Cortex of kidney (tissue), 1 donor: ENCODE measurements at places on chromosomes 5 and 9.

DNA sequence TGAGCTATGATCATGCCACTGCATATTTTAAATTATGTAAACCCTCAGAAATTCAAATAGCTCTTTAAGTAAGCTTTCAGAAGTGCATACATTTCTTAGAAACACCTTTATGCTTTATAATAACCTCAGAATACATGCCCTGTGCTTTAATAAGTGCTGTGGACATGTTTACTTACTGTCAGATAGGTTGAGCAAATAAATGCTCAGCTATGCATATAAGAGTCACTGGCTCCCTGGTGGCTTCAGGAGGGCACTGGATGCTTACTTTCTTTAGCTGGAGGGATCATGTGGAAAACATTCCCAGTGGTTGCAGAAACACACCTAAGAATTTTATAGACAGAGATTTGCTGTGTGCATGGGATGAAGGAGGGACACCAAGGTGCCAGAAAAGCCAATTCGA, 74.4 kb downstream of the PDE6A start:
- DNase-seq: no peak

DNA sequence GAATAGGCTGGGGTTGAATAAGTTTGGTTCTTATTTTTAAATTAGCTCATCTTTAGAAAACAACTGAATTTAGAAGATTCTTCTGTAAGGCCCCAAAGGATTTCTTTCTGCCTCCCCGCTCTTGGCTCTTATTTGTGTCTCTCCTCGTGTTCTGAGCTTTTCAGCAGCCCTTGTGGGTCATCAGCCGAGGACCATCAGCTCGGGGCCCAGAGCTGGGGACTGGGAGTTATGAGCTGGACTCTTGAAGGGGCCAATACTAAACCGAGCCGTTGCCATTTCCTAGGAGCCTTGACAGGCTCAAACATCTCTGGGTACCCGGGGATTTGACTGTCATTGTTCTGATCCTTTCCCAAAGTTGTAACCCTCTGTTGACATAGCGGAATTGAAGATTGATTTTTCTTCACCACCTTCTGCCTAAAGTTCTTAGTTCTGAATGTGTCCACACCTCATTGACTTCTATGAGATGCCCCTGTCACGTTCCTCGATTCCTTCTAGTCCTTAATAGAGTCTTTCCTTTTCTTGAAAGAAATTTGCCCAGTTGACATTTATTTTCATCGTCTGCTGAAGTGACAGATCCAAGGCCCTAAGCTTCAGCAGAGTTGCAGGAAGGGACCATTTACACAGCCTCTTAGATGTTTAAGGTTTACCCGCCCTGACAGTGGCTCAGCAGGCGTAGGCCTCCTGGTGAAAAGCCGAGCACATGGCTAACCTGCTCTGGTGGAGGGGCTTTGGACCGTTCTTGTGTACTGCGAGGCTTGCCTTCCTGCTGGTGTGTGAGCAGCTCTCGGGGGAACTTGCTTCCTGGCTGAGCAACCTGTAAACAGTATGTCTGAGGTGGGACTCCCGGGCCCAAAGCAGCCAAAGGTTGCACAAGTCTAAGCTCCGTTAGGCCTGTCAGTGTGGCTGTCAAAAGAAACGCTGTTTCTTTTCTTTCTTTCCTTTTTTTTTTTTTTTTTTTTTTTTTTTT, 24.0 kb downstream of the ABL1 start:
- DNase-seq: no peak

DNA sequence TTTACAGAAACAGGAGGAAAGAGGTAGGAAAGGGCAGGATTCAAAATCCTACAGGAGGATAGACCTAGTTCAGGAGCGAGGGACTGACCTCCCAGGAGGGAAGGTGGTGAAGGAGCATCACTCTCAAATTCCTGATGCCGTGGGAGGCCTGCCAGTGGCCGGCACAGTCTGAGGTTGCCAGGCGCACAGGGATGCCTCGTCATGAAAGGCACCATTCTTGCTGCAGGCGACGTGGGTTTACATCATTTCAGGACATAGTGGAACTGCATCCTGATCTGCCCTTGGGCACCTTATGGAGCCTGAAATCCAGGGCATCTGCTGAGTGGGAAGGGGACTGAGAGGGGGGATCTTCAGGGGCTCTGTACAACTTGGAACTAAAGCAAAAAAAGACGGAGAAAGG, 163.2 kb upstream of the S1PR3 start:
- no peak for DNase-seq

DNA sequence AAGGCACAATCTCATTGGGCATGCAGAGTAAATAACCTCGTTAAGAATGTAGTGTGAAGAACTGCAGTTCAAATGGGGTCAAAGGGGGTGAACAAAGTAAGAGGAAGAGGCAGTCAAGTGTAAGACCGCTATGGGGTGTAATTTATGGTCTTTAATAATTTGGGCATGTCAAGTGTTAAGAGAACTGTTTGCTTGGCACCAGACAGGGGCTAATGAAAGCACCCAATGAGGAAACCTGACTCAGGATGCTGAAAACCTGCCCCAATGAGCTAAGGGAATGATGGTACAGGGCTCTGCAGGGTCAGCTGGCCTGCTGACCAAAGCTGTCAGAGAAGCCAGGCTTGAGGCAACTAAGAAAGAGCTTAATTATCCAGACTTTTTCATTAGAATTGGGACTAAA, 368.1 kb downstream of the DTWD2 start:
- no peak for DNase-seq

DNA sequence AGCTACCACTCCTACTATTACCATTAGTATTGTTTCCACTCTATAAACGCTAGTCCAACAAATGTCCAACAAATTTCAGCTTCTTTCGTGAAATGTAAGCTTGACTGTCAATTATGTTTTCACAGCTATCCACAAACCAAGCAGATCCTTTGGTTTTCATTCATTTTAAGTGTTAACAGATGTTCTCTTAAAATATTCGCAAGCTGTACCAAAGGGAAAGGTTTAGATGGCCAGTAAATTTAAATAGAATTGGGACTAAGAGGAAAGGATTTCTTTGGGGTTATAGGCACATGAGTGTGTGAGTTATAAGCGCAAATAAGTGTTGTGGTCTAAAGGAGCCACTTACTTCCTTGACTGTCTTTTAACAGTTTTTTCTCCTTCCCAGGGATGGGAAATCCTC, 136.8 kb upstream of the ADRA1B start:
- DNase-seq: no peak

GRCh38 chr5:149765932-149766331, 35.8 kb downstream of the PPARGC1B start:
- no peak for DNase-seq

DNA sequence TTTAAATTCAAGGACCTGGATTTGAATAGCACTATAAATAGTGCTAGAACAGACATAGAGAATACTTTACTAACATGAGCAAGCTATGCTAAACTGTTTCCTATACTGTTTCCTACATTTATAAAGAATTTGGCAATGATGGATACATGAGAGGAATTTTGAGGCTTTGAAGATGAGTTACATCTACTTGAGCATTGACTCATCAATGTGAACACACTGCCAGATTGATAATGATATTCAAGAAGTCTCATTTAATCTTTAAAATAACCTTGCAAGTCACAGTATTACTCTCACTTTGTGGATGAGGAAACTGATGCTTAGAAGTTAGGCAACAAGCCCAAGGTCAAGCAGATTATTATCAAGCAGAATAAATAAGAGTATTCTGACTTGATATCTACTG, 281.9 kb downstream of the DNAH5 start:
- DNase-seq: no peak

DNA sequence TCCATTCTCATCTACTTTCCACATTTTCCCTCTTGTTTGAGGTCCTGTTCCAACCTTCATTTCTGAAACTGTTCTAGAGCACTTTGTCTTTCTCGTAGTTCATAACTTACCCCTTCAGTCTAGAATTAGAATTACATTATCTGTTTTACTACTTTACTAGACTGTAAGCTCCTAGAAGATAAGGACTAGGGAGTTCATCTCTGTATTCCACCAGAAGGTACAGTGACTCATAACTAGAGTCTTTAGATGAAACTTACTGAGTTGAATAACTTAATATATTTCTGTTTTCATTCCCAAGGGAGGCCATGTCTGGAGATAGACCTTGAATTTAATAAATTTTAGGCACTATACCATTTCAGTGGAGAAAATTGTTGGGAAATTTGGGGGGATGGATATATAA, 38.7 kb downstream of the G3BP1 start:
- no peak for DNase-seq

DNA sequence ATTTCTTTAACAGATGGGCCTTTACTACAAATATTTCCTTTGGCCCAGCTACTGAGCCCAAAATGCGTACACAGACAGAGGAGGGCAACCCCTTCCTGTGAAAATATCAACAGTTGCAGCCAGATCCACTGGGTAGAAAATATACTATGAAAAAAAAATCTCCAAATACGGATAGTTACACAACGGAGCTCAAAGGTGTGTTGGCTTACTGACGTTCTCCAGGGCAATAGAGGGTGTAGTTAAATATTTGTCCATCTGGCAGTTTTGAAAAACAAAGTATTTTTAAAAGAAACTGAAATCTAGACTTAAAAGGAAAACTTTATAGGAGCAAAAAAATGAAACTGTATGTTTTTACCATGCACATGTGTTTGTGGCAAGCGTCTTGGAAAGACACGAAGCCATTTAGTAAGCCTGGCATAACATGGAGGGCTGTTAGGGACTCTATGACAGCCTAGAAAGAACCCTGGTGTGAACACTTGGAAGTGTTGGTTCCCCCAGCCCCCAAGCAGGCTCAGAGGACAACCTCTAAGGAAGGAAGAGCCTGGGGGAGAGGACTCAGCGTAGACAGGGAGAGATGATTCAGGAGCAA, 157.8 kb upstream of the TRPM3 start:
- DNase-seq: no peak

- no peak for DNase-seq
These were observed 42.0 kb downstream of the CSF1R start for GRCh38 chr5:150044329-150044681.

DNA sequence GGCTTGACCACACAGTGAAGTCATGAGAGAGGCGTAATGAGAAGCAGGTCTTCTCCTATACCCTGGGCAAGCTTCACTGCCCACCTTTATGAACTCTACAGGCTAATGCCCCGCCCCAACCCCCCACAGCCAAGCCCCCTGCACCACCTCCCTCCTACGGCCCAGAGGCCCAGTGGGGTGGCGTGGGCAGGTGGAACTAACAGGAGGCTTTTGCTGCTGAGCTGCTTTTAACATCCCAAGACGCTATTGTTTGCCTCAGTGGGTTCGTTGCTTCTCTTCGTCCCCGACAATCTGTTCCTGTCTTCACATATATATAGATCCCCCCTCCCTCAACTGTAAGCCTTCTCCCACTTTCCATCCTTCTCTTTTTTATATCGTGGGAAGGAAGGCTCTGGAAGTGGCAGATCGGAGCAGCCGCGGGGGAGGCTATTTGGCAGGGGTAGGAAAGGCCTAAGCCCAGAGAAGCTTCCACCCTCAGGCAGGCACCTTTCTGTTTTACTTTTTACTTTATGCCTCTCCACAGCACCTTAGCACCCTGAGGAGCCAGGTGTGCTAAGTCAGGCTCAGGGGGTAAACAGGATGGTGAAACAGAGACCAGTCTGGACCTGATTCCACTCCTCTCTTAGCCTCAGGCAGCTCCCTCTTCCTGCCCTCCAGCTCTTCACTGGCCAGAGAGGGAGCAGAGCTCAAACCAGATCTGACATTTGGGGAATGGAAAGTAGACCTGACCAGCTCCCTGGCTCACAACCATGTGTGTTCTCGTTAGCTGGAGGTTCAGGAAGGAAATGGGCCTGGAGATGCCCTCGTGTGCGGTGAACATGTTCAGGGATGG, 26.5 kb downstream of the CD74 start:
- DNase-seq: no peak

DNA sequence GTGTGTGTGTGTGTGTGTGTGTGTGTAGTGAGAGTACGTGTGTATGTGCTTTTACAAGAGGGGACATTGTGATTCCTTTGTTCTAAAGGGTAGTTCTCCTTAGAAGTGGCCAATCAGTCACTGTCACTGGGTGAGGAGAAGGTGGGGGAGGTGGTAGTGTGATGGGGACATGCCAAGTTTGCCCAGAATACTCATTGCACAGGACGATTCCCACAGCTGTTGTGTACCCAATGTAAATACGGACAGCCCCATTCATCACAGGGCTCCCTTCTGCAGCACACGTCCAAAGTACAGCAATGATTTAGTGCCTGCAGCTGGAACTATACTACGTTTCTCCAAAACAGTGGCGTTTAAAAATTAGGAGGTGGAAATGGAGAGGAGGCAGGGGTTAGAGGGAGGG, 287.8 kb downstream of the TLR4 start:
- DNase-seq: no peak

DNA sequence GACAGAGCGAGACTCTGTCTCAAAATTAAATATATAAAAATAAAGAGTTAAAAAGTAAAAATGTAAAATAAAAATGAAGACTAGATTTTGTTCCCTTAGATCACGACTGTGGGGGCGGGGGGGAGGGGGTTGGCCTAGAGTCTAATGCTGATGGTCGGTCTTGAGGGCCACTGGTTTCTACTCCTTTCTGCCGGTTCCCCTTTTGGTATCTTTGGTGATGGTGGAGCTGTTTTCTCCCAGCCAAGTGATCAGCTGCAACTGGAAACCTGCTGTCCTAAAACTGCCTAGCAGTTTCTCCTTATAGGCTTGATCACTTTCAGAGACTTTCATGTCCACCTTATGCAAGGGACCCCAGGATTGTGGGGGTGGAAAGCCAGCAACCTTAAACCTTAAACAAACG, 1.1 kb downstream of the SRD5A1 start:
- no peak for DNase-seq

DNA sequence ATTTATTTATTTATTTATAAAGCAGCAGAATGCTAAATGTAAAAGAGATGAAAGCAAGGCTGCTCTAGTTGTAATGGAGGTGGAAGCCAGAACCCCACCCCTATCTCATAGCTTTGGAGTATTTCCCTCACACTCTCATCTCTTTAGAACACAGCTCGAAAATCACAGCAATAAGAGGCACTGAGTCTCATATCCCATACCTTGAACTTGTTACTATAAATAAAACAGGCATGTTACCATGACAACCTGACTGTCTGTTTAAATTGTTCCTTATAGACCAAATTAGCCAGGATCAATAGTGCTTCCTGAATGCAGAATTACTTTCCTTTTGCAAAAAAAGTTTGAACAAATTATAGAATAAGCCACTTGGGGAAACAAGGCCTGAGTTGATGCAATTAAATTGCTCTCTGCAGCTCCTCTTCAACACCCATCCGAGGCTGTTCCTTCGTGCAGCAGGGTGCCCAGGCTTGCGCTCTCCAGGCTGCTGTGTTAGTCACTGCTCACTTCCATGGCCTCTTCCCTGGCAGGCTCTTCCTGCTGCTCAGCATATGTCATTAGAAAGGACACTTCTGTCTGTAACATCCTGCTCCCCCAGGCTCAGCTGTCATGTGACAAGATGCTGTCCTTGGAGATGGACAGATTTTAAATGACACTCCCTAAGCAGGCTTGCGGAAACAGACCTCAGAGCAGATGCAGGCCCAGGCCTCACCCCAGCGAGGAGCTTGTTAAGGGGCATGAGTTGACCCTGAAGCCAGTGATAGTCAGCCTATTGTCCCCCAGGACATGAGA, 120.2 kb downstream of the CARTPT start:
- DNase-seq: no peak

DNA sequence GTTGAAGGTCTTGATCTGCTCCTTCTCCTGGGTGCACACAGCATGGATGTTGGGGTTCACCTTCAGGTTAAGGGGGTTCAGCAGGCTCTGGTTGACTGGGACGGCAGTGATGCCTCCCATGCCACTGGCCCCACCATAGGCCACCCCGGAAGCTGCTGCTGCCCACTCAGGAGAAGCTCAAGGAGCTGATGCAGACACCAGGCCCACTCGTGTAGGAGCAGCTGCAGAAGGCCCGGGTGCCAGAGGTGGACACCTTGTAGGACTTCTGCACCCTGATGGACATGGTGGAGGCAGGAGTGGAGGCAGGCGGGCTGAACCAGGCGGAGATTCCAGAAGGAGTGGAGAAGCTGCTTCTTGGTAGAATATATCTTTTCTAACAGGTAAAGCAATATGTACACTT, 171.2 kb downstream of the PPP2R2B start:
- DNase-seq: no peak

- no peak for DNase-seq
These were observed 34.8 kb downstream of the TRPC7 start for GRCh38 chr5:136330353-136331038.
